Kidney tubule cell (primary cell): ENCODE measurements at places on chromosomes 6 and 20.
A peak's percentile ranks its signal among the peaks of the same experiment; 100 is the strongest.

DNA sequence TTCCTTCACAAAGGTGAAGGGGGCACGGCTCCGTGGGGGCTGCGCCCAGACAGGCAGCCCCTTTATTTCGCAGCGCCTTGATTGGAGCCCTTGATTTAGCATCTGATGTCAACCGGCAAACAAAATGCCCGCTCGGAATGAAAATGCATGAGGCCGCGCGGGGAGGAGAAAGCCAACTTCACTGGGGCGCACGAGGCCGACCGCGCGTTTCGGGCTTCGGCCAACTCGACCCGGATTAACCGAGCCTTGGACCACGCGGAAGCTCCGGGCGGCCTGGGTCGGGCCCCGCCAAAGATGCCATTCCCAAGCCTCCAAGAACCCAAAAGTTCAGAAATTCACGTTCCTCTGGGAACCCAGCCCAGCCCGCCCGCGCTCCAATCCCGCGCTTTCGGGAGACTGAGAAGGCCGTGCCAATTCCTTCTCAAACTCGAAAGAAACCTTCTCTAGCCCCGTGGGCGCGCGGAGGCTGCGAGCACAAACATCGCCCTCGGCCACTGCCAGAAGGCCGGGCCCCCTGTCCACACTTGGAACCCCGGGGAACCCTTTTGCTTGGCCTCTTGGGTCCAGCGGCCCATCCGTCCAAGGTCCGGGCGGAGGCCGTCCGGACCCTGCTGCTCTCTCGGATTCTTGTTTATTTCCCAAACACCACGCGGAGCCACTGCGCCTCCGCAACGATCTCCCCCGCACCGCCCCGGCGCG, 879 bp upstream of the INSM1 start:
- no peak for DNase-seq

- peak; percentile 90 for DNase-seq
Observed at GRCh38 chr6:151436802-151437201, 15.1 kb downstream of the RMND1 start.

- no peak for DNase-seq
Observed at GRCh38 chr6:6402591-6402990, 82.1 kb upstream of the F13A1 start.

- DNase-seq = no peak
Observed at GRCh38 chr20:42046371-42047085, 428.4 kb upstream of the CHD6 start.

GRCh38 chr6:31418251-31418650, 14.9 kb downstream of the MICA start:
- DNase-seq = no peak

- no peak for DNase-seq
Observed at GRCh38 chr6:159682295-159682694, 10.7 kb downstream of the SOD2 start.

- peak; percentile 71 for DNase-seq
Observed at GRCh38 chr6:18997375-18997826, 610.3 kb downstream of the RNF144B start.
